ENCODE measurements at places on chromosomes 5 and 9.

- DNase-seq = no peak
Observed at GRCh38 chr9:73137914-73138313, 13.8 kb upstream of the ANXA1 start.

GRCh38 chr9:89598363-89598713, 6.5 kb upstream of the GADD45G start:
- no peak for DNase-seq

DNA sequence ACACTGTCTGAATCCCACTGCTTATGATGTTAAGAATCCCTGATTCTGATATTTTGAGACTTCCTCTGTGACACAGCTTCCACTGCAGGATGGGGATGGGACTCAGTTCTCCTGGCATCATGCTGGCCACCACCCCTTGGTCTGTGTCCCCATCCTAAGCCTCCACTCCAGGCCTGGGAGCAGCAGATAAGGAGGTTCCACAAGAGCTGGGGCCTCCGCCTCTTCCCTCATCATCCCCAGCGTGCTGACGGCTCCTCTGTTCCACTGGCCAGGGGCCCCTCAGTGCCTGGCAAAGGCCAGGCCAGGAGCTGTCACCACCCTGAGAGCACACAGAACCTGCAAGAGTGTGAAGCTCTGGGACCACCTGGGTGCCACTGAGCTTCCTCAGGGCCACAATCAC, 40.6 kb downstream of the CAMK2A start:
- no peak for DNase-seq

DNA sequence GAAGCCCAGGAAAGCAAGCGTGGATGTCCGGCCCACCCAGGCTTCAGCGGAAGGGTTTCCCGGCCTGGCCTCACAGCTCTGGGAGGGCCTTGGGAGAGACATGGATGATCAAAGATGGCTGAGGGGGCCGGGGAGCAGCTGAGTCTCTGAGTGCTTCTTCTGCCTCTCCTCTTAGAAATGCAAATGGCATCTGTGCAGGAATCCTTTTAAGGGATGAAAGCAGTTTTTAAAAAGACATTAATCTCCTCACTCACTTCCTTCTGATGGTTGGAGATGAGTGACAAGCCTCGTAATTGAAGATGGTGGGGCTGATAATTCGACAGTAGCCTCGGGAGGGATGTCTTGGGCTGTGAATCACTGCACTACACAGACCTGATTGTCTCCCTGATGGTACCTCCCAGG, 24.3 kb upstream of the PITX1 start:
- DNase-seq = no peak

GRCh38 chr5:4387290-4387689, 752.8 kb upstream of the ADAMTS16 start:
- peak; percentile 2 for DNase-seq

DNA sequence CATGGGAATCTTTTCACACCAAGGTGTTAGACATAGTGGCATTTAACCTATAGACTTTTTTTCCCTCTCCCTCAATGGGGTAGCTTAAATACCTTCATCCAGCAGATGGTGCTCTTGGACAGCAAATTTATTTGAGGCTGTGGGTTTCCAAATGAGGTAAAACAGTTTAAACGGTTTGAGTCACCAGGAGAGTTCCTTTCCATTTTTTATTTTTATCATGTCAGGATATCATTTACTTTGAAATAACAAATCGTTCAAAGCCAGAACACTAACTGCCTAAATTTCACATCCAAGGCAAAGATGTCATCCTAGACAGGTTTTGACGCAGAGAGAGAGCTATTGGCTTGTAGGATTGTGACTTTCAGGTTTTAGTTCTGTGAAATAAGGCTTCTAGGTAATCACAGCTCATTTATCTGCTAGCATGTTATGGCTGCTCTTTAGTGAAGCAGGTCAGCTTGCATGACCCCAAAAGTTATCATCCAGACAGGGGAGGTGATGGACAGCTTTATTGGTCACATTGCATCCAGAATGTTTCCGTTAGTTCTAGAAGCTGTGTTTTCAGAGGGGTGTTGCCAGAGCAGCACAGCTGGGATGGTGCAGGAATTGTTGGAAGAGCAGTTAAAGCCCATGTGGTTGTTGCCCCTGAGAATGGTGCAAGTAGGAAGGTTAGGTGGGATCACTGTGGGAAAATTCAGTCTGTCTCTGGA, 69.8 kb downstream of the KDM4C start:
- peak; percentile 60 for DNase-seq

DNA sequence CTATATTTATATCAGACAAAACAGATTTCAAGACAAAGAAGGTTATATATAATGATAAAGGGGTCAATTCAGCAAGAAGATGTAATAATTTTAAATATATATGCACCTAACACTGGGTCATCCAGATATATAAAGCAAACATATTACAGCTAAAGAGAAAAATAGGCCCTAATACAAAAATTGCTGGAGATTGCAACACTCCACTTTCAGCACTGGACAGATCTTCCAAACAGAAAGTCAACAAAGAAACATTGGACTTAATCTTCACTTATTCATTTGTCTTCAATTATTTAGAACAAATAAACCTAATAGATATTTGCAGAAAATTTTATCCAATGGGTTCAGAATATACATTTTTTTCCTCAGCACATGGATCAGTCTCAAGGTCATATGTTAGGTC, 45.8 kb downstream of the MEIKIN start:
- no peak for DNase-seq

- DNase-seq = no peak
Observed at GRCh38 chr5:158383486-158383885, 524.5 kb upstream of the CLINT1 start.

- DNase-seq = peak; percentile 37
Observed at GRCh38 chr9:123686131-123686828, 243.6 kb downstream of the DENND1A start.

- no peak for DNase-seq
Observed at GRCh38 chr5:88736494-88736893, 146.5 kb downstream of the MEF2C start.

DNA sequence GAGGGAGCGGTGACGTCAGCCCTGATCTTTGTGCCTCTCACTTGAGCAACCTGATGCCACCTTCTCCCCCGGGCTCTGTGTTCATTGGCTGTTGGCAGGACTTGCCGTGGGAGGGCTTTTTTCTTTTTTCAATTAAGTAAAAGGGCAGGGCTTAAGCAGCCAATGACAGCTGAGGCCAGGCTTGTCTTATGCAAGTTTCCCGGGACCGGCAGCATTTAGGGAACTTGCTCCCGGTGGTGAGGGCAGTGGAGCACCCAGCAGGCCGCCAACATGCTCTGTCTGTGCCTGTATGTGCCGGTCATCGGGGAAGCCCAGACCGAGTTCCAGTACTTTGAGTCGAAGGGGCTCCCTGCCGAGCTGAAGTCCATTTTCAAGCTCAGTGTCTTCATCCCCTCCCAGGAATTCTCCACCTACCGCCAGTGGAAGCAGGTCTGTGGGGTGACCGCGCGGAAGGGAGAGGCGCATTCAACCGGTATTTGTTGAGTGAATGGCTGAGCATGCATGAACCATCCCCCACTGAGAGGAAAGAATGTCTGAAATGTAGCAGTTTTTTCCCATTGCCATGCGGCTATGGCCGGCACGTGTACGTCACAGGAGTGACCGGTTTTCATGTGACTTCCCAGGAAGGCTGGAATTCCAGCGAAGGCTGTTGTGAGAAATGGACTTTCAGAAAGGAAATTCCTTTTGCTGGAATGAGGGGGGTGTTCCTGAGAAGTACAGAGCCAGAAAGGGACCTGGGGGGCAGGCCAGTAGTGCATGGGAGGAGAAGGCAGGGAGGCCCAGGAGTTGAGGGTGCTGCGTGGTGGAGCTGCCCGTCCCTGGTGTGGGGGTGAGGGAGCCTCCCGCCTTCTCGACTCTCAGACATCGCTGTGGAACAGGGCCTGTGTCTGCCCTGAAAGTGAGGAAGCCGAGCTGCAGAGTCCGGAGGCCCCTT, 29.0 kb downstream of the PTGES2 start:
- peak; percentile 98 for DNase-seq

DNA sequence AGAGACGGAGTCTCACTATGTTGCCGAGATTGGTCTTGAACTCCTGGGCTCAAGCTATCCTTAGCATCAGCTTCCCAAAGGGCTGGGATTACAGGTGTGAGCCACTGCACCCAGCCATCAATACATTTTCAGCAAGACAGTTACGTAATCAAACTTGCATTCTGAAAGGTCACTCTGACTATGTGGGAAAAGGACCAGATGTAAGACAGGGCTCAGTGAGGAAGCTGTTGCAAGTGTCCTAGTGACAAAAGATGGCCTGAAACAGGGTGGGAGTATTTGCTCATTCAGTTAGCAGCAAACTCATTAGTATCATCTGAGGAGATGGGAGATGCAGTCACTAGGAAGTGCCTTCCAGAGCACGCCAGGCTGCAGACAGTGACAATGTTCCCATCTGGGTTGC, 16.9 kb downstream of the MED27 start:
- DNase-seq = no peak

GRCh38 chr9:19464764-19465585, 56.2 kb downstream of the ACER2 start:
- peak; percentile 75 for DNase-seq

DNA sequence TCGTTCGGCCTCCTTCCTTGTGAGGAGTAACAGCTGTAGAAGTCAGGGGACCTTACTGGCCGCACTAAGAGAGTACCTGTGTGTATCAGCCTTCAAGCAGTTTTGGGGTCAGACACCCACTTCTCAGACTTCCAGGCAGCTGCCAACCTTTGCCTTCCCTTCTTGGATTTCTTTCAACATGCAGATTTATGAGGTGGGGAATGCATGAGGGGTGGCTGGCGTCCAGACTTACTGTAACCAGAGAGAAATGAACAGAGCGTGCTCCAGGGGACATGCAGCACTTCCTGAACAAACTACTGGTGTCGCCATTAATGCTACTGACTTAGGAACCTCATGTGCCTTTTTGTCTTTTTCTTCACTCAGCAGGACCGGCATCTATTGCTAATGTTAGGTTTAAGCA, 46.7 kb downstream of the INSYN2B start:
- DNase-seq = no peak

DNA sequence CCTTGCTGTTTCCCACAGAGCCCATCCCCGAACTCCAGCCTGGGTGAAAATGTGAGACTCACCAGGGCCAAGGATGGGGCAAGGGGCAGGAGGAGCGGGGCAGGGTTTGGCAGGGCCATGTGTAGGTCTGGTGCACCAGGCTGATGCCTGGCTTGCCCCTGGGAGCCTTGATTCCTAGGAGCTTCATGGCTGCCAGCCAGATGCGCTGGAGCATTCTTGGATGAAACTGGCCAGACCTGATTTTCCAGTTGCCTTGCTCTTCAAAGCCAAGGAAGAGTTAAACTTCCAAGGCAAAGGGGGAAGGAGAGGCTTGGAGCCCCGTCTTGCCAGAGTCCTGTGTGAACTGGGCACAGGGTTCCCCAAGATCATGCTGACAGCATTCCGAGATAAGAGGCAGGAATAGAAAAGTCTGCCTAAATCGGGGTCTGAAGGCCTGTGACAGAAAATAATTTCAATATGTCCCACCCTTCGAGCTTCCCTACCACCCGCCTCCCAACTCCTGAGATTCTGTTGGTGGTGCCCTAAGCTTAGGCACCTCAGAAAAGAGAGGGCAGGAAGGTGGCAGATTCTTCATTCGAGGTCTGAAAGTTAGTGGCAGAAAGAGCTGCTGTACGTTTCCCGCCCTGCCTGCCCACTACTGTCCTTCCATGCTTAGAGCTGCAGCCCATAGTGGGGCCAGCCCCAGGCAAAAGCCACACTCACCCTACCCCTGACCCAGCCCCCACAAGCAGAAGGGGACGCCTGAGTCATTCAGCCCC, 20.4 kb downstream of the FAT2 start:
- no peak for DNase-seq

- peak; percentile 55 for DNase-seq
Observed at GRCh38 chr5:127440831-127441230, 76.6 kb upstream of the PRRC1 start.

- no peak for DNase-seq
Observed at GRCh38 chr5:171524466-171524865, 105.0 kb downstream of the FGF18 start.

DNA sequence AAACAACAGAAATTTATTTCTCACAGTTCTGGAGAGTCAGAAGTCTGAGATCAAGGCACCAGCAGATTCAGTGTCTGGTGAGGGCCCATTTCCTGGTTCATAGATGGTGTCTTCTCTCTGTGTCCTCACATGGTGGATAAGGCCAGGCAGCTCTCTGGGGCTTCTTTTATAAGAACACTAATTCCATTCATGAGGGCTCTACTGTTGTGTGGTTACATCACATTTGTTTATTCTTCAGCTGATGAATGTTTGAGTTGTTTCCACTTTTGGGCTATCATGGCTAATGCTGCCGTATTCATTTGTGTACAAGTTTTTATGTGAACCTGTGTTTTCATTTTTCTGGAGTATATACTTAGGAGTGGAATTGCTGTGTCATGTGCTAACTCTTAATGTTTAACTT, 35.2 kb downstream of the DDX4 start:
- no peak for DNase-seq

DNA sequence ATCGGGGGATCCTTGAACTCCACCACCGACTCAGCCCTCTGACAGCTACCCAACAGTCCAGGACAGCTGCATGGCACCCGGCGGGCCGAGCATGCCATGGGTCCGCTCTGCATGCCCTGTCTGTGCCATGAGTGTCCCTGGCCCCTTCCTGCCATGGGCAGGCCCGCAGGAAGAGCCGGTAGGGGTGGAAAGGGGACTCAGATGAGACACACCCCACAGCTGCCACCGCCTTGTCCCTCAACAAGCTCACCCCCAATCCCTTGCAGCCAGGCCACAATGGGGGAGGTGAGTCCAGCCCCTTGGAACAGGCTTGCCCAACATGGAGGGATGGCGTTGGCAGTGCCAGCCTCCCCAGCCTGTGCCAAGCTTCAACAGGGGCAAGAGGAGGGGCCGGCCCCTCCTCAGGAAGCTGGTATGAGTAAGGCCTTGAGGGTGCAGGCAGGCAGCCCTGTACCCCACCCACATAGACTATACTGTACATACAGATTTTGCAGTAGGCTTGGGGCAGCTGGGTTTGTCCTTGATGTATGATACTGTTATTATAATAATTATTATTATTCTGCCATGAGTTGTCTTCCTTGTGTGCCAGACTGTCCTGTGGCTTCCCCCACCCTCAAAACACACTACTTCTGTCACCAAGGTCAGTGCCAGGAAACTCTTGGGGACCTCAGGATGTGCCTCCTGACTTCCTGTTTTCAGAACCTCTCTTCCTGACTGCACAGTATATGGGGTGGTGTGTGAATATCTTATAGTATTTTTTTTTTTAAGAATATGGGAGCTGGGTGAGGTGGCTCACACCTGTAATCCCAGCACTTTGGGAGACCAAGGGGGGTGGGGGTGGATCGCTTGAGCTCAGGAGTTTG, 12.0 kb upstream of the SLC34A1 start:
- DNase-seq = no peak

Data from astrocyte of the spinal cord (primary cell).